Epithelial cell of umbilical artery (primary cell): ENCODE measurements at places on chromosomes 12 and 14. TPM values are rescaled to one million over a fixed set of nuclear protein-coding genes. Genes with fewer than 3 reads are reported as not detected.

The VIPAS39 gene
- total RNA-seq: 35.4 and 36.0 TPM in 2 replicates

The AKAP6 gene
- total RNA-seq: under 0.01 and 0.15 TPM in 2 replicates

The B3GNT4 gene
- total RNA-seq: under 0.01 TPM in 1 of 2 replicates, not detected in the other

The E2F7 gene
- total RNA-seq: 2.9 and 6.8 TPM in 2 replicates

The PCBP2 gene
- total RNA-seq: 264 and 269 TPM in 2 replicates

The BLTP3B gene
- 14.9 and 18.8 TPM in 2 replicates for total RNA-seq
